ENCODE measurements at places on chromosomes 11 and 22.

DNA sequence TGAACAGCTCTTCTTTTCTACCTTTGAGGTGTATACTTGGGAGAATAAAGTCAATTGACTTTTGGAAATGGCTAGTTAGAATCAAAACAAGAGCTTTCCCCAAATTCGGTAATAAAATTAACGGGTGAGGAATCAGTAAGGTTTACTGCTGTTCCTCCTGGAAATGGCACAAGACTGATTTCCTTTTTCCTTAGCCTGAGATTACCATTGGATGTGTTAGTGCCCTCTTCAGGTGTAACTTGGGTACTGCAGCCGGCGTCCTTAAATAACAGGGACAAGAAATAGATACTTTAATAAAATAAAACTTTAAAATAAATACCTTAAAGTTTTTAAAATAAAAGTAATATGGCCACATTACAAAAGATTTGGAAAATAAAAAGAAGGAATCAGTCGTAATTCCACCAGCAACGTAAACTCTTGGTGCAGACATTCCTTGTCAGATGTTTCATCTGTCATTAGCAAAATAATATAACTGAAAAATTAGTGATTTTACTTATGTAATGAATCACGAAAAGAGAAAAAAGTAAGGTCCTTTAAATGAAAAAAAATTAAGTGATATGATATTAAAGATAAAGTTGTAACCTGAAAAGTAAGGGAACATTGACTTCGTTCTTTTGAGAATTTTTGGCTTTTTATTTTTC is 29.7 kb downstream of the ZFTA start:
- DNase-seq: peak; percentile 54

DNA sequence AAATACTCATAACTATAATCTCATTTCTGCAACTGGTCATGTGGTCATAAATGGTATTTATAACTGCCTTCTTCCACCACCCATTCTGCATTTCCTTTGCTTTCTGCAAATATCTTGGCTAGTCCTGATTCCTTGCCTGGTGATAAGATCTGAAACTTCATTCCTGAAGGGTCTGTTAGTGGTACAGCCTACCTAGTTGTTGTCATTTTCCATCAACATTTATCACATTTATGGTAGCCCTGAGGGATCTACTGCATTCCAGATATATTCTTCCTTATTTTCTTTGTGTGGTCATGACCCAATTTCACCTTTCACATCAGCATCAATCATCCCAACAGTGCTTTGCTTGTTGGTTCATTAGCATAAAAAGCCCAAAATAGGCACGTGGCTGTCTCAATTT is 50.1 kb downstream of the DDX6 start:
- no peak for DNase-seq

DNA sequence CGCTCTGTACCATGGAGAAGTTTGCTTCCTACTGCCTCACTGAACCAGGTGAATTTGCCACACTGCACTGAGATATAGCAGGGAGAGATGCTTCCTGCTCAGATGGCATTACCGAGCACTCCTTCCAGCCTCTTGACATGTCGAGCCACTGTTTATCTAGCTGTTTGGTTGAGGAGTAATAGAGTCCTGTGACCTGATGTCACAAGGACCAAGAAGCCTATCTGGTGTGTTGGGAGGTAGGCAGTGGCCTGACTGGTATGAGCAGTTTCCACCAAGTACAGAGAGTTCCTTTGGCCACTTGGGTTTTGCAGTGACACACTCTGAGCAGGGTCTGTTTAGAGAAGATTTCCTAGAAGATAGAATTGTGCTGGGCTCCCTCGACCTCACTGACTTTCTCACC is 5.2 kb downstream of the ACAD8 start:
- no peak for DNase-seq

DNA sequence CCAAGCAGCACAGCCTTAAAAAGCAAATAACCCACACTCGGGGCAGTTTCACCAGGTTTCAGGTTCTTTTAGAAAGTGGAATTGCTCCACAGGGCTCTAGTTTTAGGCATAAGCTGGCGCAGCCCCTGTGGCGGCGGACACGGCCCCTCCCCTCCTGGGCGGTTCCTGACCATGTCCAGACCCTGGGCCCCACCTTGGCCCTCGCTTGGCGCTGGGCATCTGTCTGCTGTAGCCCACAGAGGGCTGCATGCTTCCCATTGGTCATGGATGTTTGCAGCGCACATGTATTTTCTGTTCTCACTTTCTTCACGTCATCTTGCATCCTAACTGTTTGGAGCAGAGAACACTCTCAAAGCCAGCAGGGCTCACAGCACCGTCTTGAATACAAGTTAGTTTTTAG is 244.3 kb downstream of the BRD1 start:
- no peak for DNase-seq
